ENCODE measurements at places on chromosomes 11 and 22.

DNA sequence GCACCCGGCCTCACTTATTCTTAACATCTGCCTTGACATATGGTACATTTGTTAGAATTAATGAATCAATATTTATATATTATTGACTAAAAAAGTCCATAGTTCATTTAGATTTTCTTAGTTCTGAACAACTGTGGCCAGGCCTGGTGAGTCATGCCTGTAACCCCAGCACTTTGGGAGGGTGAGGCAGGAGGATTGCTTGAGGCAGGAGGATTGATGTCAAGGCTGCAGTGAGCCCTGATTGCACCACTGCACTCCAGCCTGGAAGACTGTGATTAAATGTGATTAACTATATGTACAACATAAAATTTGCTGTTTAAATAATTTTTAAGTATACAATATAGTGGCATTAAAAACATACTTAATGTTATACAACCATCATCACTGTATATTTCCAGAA is 5.6 kb downstream of the UVRAG start:
- DNase-seq, result no peak

DNA sequence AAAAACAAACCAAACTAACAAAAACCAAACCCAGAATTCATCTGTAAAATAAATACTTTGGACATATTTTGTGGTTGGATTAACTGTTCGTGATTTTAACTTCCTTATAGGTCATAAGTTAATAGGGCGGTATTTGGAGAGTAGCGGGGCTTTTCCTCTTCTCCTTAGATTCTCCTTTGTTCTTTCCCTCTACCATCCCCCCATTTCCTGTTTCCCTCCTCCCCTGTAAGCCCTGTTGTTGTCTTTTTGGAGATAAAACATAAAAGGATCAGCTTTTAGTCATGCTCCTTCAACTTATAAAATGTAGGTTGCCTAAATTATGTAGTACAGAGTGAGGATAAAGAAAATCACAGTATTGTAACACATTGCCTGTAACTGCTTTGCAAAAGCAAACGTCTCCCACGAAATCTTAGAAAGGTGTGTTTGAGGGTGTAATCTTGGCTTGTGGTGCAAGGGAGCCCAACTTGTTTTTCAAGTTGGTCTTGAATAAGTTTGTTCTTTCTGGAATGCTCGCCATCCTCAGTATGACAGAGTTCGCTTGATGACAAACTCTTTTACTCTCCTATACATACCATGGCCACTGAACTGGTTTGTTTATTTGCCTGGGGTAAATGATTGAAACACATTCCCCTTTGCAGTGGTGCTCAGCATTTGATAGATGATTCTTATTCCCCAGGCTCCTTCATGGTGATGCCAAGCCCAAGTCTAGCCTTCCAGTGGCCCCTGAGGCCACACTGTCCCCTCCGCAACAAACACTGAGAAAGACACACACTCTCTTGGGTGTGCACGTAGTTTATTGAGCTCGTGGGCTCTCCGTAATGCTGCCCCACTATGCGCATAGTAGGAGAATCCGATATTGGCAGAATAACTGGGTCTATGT is 49.4 kb downstream of the TEAD1 start:
- DNase-seq, result peak; percentile 95

- no peak for DNase-seq
Observed at GRCh38 chr11:119810478-119811232, 81.7 kb upstream of the NECTIN1 start.

GRCh38 chr22:38866399-38867123 is 5.5 kb downstream of the CBX6 start:
- DNase-seq, result peak; percentile 49

GRCh38 chr11:1870721-1871466 is 18.0 kb downstream of the LSP1 start:
- no peak for DNase-seq

- no peak for DNase-seq
Observed at GRCh38 chr11:123382555-123383074, 47.5 kb upstream of the GRAMD1B start.

- no peak for DNase-seq
Observed at GRCh38 chr11:68106165-68106940, 14.8 kb downstream of the CHKA start.

GRCh38 chr22:43421046-43421665 is 9.3 kb downstream of the MPPED1 start:
- no peak for DNase-seq

DNA sequence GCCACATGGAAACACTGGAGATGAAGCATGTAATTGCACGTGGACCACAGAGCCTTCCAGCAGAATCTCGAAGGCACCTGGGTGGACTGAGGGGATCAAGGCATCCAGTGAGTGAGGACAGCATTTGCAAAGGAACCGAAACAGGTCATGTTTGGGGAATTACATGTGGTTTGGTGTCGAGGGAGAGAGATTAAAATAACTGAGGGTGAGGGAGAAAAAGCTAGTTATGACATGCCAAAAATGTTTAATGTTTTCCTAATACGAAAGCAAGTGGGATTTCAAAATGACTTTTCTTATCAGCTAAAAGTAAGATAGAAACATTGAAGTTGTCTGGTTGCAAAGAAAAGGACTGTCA is 157.1 kb downstream of the BLID start:
- no peak for DNase-seq

DNA sequence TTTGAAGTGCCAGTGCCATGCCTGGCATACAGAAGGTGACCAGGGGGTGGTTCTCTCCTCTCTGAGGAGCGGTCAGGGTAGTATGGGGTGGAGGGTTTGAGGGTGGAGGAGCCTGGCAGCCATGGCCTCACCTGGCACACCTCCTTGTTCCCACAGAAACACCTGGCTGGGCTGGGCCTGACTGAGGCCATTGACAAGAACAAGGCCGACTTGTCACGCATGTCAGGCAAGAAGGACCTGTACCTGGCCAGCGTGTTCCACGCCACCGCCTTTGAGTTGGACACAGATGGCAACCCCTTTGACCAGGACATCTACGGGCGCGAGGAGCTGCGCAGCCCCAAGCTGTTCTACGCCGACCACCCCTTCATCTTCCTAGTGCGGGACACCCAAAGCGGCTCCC is 9.6 kb downstream of the SERPINH1 start:
- DNase-seq, result no peak

DNA sequence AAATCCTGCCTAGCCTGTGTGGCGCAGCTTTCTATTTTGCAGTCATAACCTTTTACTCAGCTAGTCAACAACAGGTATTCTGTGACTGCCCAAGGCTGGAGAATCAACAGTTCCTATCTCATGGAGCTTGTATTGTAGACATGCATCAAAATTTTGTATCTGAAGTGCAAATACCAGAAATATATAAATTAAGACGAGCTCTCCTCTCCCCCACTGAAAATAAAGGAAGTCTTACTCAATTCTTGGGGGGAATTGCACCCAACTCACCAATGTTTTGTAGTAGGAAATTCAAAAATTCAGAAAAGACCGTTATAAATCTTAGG is 153.4 kb downstream of the NCAM1 start:
- DNase-seq, result no peak

DNA sequence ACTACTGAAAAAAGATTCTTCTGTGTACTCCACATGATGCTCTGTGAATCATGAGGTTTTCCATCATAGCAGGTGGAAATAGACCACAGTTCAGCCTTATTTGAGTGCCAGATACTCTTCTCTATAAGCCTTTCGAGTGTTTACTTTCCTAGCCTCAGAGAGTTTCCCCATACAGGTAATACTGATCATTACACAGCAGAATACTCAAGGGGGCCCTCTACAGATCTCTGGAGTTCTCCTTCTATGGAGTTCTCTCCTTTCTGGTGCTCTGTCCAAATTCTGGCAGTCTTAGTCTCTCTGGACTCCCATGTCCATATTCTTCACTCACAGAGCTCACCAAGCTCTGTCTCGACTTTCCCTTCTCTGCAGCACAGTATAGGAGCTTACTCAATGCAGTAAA is 175.7 kb upstream of the CARD18 start:
- DNase-seq, result peak; percentile 45

DNA sequence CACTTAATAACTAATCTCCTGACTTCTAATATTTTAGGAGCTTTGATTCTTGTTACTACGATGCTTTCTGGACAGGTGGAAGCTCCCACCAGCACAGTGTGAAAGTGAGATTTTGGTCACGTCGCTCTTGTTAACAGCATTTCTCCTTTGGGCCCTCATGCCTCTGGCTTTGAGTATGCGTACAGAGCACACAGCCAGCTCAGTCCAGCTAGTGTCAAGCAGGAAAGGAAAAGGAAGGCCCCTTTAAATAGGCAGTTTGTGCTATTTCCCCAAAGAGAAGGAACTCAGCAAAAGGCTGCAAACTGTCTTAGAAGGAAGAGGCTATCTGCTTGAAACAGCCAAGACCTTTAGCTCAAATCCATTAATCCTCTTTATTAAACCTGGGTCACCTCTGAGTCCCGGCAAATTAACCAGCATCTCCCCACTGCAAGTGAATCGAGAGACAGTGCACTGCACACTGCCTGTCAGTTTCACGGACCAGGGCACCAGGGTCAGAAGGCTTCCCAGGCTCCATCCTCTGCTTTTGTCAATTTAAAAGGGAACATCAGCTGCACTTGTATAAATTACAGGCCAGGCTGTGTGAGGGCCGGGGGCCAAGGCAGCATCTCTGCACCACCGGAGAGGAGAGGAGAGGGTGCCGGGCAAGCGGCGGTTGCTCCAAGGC is 34.7 kb downstream of the OPCML start:
- DNase-seq, result no peak

DNA sequence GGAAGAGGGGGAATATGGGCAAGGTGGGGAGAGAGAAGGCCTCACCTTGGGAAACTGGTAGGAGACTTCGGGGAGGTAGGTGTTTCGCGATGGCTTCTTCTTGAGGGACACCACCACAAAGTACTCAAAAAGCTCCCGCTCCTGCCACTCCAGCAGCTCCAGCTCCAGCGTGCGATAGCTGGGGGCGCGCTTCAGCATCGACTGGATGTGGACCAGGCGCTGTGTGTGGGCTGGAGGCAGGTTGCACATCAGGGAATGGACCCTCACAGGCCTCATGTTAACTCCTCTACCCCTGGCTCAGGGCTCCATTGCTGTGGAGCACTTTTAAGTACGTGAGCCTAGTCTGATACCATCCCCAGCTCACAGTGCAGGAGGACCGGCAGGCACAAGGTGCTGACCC is 29.9 kb downstream of the RPL27A start:
- DNase-seq, result no peak

DNA sequence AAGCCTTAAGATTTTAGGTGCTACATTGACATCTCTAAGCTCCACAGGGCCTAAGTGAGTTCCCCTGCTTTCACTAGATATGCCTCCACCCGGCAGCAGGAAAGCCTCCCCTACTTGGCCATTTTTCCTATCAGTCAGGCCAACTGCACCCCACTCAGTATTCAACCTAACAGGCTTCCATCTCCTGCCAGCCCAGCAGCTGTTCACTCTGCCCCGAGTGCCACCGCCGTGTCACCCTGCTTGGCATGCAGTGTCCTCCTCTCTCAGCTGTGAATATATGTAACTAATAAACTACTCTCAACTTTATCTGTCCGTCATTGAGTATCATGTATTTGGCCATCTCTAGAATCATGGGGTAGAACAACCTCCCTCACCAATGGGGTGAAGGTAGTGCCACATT is 9.0 kb upstream of the OR6M1 start:
- no peak for DNase-seq

DNA sequence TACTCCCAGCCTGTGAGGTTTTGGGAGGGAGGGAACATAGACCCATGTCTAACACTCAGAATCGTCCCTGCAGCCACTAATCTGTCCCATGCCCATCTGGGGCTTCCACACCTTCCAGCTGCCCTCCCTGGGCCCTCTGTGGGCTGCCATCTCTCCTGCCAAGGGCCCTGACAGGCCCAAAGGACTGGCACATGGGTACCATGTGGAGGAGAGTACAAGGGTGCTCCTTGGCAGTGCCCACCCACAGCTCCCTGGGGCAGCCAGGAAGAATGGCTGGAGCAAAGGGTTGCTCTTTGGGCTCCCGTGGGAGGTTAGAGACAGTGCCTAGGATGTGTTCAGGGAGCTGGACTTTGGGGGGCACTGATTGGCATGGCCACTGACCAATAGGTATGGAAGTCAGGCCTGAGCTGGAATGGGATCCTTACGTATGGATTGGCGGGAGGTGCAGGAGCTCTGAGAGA is 56.8 kb downstream of the CD82 start:
- no peak for DNase-seq

GRCh38 chr11:73760135-73760678 is 667 bp downstream of the RAB6A start:
- peak; percentile 52 for DNase-seq

DNA sequence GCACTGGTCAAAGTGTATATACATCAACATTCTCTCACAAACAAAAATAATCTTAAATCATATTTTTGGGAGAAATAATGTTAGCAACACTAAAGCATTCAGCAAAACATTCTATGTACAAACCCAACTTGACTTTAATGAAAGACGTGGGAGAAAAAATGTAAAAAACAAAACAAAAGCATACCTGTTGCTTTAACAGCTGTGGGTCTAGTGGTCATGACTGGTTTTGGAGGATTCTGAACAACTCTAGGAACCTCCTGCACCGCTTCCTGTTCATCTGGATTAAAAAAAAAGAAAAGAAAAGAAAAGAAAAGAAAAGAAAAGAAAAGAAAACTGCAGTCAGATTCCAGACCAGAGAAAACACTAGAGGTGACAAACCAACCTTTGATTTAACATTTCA is 2.1 kb downstream of the FNBP4 start:
- no peak for DNase-seq

DNA sequence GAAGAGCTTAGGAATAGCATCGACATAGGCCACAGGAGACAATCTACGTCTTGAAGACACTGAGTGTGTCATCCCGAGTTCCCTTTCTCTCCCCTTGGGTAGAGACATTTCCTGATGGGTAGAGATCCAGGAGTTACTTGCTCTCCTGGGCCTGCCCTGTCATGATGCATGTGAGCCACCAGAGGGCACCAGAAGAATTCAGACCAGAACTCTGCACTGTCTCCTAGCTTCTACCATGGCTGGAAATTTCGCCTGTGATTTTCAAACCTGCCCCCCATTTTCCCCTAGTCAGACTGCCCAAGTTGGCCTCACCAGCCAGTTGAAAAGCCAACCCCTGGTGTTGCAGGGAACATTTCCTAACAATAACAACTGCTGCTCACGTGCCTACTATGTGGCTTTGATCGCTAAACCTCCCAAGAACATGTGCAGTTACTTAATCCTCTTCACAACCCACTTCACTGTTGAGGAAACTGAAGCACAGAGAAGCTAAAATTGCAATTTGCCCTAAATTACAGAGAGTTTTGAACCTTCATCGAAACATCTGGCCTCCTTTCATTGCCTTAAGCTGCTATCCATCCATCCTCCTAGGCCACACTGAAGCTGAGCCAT is 47.2 kb downstream of the C11orf58 start:
- peak; percentile 80 for DNase-seq

Data from mesendoderm (in vitro differentiated cells).